GM20000 (cell line): ENCODE measurements at places on chromosomes 1 and 21.

DNA sequence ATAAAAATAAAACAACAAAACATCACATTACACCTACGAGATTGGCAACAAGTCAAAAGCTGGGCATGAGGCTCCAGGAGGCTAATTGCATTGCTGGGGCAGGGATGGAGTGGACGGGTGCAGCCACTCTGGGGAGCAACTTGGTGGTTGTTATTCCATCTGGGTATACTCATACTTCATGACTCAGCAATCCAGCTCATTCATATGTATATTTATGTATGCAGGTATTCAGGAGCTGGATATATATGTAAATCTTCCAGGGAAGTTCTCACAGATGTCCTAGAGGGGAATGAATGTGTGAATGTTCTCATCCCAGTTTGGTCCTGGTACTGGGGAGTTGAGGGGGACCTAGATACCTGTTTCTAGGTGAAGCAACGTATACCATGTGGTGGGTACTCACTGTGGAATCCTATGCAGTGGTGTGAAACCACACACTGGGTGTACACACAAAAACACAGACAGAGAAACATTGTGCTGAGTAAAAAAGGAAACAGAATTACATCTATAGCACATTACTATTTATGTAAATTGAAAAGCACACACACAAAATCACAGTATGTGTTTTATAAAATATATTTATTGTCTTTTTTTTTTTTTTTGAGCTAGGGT is 79.7 kb upstream of the RAB4A start:
- DNase-seq, result no peak

DNA sequence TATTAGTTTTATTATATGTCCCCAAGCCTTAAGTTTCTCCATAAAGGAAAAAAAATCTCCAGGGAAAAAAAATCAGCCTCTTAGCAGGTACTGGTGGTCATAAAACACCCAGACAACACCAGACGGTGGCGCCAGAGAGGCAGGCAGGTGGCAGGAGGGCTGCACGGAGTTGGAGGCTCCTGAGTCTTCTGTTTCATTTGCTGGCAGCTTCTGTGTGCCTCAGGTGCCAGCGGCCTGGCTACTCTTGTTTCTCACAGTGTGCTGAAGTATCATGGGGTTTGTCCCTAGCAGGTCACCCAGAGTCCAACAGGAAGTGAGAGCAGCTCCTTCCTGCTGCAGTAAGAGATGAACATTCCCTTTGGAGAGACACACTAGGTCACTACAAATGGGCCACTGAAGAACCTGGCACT is 123.3 kb upstream of the GADD45A start:
- DNase-seq, result peak; percentile 72

DNA sequence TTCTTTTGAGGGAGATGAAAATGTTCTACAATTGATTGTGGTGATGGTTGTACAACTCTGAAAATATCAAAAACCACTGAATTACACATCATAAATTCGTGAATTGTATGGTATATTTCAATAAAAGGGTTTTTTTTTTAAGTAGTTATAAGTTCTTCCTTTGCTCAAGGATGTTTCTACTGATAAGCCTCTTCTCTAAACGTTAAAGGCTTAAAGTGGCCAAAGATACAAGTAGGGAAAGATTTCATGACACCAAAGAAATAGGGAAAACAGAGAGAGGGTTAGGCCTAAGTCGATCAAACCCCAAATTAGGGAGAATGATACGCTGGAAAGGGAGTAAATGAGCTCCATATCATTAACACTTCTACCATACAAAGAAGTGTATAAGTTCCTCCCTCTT is 4.1 kb downstream of the KDM5B start:
- no peak for DNase-seq

- DNase-seq, result no peak
Observed at GRCh38 chr1:228365271-228366061, 41.2 kb downstream of the TRIM11 start.

GRCh38 chr1:116578581-116578980 is 7.8 kb upstream of the CD58 start:
- no peak for DNase-seq

DNA sequence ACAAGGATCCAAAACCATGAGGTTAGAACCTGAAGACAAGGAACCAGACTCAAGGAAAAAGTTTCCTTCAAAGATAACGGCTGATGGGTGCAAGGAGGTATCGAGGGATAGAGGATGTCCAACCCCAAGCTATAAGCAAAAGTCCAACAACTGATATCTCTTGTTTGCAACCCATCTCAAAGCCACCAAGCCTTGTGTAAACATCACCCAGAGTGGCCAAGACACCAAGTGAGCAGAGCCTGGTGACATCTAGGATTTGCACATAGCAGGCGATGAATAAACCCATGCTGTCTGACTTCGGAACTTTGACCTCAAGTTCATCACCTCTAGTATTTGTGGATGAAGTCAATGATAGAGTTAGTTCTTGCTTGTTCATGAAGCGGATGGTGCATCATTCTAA is 180.7 kb downstream of the ETS2 start:
- no peak for DNase-seq

GRCh38 chr1:27536767-27537166 is 46.8 kb upstream of the WASF2 start:
- no peak for DNase-seq

DNA sequence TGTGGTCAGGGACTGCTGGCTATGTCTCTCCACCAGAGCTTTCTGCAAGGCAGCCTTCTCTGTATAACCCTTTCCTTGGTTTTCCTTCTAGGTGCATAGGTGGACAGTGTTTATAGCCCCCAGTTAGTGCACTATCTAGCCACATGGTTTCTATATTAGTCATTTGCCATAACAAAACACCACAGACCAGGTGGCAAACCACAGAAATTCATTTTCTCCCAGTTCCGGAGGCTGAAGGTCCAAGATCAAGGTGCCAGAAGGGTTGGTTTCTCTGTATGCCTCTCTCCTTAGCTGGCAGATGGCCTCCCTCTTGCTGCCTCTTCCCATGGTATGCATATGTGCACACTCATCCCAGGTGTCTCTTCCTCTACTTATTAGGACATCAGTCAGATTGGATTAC is 106.4 kb downstream of the KAZN start:
- no peak for DNase-seq

GRCh38 chr1:98766255-98766654 is 104.7 kb downstream of the SNX7 start:
- peak; percentile 2 for DNase-seq

- no peak for DNase-seq
Observed at GRCh38 chr1:7672864-7673263, 98.2 kb upstream of the VAMP3 start.

DNA sequence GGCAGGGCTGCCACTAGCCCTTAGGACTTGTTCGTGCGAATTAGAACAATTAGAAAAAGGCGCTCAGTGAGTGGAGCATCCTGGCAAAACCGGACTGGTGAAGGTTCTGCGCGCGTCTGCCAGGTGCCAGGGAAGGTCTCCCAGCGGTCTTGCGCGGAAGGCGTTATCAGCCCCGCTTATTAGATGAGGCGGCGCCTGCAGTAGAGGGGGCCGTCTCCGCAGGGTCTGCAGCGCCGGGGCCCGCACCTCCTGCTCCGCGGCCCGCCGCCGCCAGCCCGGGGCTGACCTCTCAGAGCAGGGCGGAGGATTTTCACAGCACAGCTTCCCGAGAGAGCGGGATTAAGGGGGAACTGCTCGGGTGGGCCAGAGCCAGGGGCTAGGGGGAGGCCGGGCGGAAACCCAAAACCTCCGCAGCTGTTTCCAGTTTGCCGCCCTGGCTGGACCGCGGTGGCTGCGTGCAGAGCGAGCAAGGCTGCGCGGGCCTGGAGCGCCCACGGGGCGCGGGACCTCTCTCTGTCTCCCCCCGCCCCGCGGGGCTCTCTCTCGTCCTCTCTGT is 155.2 kb downstream of the FOXD2 start:
- no peak for DNase-seq

- peak; percentile 6 for DNase-seq
Observed at GRCh38 chr1:56967900-56968832, 2.4 kb upstream of the C8B start.

GRCh38 chr21:41605178-41605933 is 97.4 kb upstream of the TMPRSS2 start:
- no peak for DNase-seq

GRCh38 chr1:234613128-234613875 is 3.3 kb upstream of the IRF2BP2 start:
- no peak for DNase-seq

GRCh38 chr1:59601811-59602210 is 212.9 kb upstream of the HOOK1 start:
- no peak for DNase-seq

DNA sequence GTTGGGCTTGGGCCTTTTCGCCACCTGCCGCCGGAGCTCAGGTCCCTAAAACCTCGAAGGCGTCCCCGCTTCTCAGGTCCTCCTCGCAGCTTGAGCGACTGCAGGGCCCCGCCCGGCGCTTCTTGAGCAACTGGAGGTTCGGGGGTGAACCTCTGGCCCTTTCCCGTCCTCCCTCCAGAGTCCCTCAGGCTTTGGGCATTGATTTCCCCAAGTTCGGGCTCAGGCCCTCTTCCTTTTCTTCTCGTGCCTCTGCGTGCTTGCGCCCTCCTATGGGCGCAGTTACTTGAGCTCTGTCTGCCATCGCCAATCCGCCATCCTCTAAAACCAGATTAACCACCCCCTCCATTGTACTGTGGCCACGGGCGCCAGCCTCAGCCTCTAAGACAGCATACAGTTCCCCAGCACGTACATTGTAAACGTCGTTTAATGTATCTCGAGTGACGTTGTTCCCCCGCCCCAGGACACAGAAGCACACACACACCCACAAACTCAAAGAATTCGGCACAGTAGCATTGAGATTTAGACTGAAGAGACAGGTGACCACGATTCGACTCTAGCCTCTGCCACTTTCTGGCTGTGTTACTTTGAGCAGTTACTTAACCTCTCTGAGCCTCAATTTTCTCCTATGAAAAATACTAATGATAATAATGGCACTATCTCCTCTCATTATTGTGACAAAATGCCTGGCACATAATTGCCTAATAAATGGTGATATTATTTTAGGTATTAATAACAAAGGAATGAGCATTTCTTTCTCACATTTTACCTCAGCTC is 22.6 kb downstream of the BTG2 start:
- peak; percentile 71 for DNase-seq

DNA sequence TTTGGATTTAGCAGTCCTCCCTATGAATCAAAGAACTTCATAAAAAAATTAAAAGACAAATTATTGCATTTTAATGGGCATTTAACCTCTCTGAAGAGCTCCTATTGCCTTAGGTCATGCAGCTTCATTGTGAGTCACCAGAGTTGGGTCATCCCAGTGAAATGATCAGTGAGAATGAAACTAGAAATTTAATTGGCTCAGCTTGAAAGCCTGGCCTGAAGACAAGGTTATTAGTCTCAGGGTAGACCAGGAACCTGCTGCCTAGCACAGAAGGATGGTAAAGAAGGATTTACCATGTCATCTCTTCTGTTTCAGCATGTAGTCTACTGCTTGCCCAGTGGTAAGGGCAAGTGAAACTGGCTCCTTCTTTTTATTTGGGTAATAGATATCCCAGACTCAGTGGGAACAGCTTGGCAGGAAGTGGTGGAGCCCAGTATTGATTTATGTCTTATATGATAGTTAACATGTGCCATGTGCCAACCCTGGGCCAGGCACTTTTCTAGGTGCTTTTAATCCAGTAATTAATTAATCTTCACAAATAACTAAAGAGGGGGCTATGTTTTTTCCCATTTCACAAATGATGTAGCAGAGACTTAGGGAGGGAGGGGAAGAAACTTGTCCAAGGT is 23.6 kb downstream of the LAMC2 start:
- DNase-seq, result peak; percentile 46

GRCh38 chr21:37797403-37797802 is 118.9 kb downstream of the KCNJ6 start:
- DNase-seq, result no peak

GRCh38 chr21:31132574-31133242 is 94.4 kb upstream of the KRTAP19-8 start:
- peak; percentile 17 for DNase-seq

DNA sequence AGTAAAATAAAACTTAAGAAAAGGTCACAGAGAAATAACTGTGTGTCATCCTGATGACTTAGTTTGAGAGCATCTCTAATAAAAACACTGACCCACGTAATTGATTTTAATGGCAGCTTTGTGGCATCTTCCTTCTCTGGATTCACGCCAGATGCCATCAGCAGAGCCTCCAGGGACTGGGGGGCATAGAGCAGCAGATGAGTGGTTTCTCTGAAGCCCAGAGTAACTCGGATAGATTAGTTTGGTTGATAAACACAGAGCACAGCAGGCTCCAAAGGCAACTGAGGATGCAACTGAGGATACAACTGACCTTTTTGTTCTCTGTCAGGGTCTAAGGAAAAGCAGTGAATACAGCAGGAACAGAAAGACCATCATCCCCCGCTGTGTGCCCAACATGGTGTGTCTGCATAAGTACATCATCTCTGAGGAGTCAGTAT is 180.8 kb downstream of the RPS6KC1 start:
- DNase-seq, result no peak
